ENCODE measurements at places on chromosomes 6 and 20.

DNA sequence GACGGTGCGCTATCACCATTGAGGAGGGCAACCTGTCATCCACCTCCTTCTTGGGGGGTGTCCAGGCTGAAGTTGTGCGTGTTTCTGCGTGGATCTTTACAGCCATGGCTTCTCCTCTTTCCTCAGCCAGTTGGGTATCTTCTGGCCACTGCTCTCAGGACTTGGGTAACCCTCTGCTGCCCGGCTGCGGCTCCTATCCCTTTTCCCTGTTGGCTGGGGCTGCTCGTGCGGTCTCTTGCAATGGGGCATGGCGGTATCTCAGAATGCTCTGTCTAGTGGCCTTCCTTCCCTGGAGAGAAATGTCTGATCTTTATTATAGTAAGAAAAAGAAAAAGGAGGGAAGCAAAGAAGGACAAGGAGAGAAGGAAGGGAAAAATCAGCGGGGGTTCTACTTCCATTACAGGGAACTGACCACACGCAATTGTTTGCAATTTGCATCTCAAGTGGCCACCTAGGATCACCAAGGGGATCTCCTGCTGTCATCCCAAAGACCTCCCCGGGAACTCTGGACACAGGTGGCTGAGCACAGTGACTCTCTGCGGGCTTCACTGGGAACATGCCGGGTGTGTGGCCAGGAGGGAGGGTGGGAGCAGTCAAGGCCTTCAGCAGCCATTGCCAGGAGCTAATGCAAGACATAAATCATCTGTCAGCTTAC lies 60.8 kb downstream of the NPEPL1 start:
- DNase-seq: no peak

GRCh38 chr6:168088161-168089053 lies 9.4 kb upstream of the FRMD1 start:
- DNase-seq: no peak

DNA sequence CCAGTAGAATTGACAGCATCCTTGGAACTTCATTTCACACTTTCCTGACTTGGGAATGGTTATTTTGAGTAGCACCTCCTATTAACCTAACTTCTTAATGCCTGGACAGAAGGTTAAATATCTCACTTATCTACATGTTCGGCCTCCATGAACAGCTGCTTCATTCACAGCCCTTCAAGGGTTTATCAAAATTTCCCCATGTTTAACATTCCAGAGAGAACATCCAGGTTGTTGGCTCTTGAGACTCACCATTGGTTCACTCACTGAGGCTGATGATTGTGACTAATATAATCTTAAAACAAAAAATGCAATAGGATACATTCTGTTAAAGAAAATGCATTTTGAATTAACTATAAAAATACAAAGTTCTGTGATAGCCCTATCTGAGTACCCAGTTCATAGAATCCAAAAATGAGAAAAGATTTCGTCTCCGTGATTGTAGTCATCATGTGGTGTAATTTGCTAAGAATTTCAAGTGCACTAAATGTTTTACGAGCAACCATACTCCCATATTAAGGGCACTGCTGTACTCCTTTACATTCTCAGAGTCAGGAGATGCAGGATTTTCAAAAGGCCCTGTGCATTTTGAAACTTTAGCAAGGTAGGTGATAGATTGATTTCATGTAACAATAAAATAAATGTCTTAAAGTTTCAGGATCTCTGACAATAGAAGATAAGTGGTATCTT lies 260.6 kb upstream of the TAB2 start:
- DNase-seq: no peak

GRCh38 chr6:2949536-2950083 lies 21.8 kb downstream of the SERPINB6 start:
- DNase-seq: no peak

DNA sequence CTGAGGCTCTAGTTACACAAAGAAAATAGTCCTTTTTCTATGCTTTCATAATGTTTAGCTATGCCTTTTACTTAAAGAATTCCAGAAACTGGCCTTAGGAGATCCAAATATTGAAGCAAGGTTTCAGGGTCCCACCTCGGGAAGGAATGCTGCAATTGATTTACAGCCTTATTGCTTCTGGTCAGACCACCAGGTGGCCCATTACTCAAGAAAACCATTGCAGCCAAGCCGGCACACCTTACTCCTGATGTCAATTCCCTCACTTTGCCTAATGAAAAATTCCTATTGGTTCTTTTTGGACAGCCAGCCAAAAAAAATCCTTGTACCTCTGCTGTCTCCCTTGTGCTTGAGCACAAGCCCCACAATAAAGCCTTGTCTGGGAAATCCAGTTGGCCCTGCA lies 173.9 kb downstream of the LMBRD1 start:
- DNase-seq: no peak

DNA sequence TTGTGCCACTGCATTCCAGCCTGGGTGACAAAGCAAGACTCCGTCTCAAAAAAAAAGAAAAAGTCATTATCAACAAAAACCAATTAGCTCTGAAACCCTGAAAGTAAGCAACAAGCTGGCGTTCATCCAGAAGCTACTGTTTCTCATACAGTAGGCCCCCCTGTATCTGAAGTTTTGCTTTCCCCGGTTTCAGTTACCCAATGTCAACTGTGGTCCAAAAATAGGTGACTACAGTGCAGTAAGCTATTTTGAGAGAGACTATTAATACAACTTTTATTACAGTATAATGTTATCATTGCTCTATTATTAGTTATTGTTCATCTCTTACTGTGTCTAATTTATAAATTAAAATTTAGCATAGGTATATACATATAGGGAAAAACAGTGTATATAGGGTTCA lies 135.1 kb downstream of the KIF16B start:
- no peak for DNase-seq

DNA sequence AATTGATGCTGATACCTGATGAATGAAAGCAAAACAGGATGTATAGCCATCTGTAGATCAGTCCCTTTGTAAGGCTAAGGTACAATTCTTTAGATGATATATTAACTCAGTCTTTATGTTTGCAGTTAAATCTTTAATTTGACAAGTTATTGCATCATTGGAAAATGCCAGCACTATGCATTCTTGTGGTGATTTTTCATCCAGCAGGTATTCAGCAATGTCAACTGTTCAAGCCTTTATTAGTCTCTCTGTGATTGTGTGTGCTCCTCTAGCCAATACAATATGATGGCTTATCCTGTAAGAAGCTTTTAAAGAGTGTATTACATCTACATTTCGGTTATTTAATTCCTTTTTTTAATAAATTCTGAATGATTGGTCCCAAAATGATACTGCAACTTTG lies 34.3 kb downstream of the HLA-DMB start:
- DNase-seq: no peak

- DNase-seq: no peak
Observed at GRCh38 chr6:61841958-61842357, 444.1 kb downstream of the KHDRBS2 start.

DNA sequence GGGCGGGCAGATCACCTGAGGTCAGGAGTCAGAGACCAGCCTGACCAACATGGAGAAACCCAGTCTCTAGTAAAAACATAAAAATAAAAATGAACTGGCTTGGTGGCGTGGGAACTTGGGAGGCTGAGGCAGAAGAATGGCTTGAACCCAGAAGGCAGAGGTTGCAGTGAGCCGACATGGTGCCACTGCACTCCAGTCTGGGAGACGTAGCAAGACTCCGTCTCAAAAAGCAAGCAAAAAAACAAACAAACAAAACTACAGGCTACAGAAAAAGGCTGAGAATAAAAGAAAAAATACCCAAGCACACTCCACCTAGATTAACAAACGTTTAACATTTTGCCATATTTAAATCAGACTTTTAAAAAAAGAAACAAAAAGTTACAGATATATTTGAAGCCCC lies 5.9 kb downstream of the PTCRA start:
- no peak for DNase-seq

DNA sequence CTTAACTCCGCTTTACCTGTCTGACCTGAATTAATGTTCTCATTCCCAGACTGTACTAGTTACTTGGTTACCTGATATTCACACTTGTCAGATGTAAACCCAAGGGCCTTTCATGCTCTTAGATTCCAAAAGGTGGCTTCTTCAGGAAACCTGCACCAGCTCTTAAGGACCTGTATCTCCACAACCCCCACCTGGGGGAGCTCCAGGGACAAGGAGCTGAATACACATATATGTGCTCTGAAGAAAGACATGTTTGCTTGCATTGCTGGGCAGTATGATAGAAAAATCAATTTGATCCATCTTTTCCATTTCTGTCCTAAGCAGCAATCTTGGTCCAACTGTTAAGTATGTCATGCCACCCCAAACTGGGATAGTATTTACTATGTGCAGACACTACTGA lies 64.8 kb upstream of the POU3F2 start:
- no peak for DNase-seq

- DNase-seq: no peak
Observed at GRCh38 chr20:45104786-45105185, 3.9 kb upstream of the KCNS1 start.

DNA sequence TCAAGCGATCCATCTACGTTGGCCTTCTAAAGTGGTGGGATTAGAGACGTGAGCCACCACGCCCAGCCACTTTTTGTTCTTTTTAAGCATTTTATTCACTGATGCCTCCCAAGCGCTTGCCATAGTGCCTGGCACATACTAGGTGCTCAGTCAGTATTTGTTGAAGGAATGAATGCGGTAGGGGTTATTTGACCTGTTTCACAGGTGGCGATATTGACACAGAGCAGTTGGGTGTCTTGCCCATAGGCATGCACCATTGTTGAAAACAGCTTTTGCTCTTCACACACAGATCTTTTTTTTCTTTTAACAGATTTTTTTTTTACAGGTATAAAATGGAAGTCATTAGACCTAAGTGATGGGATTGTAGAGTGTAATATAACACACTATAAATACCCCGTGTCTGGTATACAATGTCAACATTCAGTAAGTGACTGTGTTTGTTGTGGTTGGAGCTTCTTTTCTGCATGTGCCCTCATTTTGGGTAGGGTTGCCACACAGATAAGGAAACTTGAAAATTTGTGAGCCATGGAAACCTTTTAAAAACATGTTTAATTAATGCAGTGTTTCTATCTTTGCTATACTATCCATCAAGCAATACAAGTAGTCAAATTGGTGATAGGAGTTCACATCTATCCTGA lies 24.8 kb downstream of the RREB1 start:
- no peak for DNase-seq

DNA sequence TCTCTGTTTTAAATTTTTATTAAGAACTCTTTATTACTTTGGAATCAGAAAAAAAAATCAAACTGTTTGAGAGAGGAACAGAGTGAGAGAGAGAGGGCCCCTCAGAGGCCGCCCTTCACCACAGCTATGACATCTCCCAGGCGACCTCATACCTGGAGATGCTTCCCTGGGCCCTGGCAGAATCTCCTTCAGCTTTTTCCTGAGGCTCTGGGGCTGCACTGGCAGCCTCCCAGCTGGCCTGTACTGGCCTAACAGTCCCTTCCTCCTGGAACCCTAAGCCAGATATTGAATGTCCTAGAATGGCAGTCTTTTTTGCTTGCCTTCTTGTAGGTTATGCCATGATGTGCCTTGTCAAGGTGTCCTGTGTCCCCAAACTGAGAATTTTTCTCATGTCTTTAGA lies 13.7 kb downstream of the ABHD12 start:
- no peak for DNase-seq

DNA sequence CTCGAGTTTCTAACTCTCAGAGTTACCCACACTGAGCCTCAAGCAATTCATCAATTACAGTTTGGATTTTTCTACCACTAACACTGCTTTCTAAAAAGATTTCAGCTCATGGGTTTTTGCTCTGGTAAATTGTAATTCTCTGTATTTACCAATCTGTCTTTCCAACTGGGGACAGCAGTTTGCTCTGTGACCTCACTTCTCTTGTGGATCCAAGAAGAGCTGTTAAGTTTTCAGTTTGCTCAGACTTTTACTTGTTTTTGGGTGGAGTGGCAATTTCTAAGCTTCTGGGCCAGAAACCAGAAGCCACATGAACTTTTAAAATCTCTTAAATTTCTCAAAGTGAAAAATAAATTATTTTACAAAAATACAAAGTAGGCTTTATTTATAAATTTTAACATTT lies 74.2 kb downstream of the ROS1 start:
- DNase-seq: no peak

DNA sequence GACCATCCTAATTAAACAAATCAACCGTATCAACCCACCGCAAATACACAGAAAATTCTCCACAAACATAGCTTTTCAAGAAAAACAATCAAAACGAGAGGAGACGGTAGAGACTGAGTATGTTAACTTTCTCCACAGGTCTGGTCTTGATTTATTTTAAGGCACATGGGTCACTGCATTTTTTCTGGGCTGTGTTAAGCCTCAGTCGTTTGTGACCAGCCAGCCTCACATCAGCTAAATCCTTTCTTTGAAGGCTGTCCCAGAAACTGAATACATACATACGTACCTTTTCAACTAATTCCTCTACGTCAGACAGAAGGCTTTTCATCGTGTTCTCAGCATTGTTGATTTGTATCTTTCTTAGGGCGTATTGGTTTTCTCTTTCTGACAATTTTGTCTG lies 69.4 kb downstream of the LAMA4 start:
- no peak for DNase-seq

- DNase-seq: no peak
Observed at GRCh38 chr6:63236398-63236817, 25.1 kb downstream of the FKBP1C start.

GRCh38 chr20:21270806-21271205 lies 32.3 kb upstream of the XRN2 start:
- DNase-seq: no peak
